ENCODE measurements at places on chromosomes 7 and 10.

DNA sequence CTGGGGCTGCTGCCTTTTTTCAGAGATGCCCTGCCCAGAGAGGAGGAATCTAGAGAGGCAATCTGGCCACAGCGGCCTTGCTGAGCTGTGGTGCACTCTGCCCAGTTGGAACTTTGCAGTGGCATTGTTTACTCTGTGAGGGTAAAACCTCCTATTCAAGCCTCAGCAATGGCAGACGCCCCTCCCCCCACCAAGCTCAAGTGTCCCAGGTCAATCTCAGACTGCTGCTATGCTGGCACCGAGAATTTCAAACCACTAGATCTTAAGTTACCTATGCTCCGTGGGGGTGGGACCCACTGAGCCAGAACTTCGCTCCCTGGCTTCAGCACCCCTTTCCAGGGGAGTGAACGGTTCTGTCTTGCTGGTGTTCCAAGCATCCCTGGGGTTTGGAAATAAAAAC, 77.2 kb downstream of the EXOC4 start:
- no peak for DNase-seq

- no peak for DNase-seq
These were observed 34.8 kb downstream of the ZMIZ1 start for GRCh38 chr10:79103585-79103984.

GRCh38 chr7:49172639-49173038, 248.3 kb downstream of the CDC14C start:
- no peak for DNase-seq

DNA sequence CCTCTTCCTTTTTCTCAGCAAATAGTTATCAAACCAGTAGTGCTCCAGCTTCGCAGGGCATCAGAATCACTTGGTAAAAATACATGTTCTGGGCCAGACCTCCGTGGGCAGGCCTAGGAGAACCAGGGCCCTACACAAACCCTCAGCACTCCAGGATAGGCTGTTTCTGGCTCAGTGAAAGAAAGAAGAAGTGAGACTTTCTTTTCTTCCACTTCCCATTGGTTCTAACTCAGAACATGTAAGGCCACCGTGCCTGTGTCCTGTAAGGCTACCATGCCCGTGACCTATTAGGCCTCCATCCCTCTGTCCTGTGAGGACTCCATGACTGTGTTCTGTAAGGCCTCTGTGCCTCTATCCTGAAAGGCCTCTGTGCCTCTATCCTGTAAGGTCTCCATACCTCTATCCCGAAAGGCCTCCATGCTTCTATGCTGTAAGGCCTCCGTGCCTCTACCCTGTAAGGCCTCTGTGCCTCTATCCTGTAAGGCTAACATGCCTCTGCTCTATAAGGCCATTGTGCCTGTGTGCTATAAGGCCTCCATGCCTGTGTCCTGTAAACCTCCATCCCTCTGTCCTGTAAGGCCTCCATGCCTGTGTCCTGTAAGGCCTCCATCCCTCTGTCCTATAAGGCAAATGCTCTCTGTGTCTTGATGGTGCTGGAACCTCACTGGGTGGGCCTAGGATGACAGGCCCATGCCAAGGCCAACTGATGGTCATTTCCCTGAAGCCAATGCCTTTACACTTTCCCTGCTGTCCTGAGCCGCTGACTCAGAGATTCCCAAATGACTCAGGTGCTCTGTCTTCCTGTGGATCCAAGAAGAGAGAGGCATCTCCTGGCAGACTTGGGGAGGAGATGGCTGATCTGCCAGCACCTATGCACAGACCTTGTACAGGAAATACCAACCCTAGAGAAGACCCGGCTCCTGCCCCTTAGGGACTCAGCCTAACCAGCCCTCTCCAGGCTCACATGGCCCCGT, 96.6 kb upstream of the CACUL1 start:
- no peak for DNase-seq

DNA sequence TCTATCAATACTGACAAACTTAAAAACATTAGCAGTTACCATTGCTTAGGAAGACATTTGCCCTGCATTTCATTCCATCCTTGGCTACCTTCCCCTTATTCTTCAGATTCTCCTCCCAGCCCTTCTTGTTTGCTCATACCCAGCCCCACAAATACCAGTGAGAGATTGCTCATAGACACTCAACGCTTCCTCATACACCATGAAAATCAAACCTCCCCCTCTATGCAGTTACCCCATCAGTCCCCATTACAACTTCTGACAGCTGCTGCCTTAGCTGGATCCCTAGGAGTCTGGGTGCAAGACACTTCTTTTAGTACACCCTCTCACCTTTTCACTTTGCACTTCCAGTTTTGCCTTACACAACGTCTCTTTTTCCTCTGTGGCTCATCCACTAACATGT, 28.3 kb upstream of the PIK3CG start:
- no peak for DNase-seq

GRCh38 chr7:46386428-46387399, 465.6 kb upstream of the IGFBP3 start:
- no peak for DNase-seq

DNA sequence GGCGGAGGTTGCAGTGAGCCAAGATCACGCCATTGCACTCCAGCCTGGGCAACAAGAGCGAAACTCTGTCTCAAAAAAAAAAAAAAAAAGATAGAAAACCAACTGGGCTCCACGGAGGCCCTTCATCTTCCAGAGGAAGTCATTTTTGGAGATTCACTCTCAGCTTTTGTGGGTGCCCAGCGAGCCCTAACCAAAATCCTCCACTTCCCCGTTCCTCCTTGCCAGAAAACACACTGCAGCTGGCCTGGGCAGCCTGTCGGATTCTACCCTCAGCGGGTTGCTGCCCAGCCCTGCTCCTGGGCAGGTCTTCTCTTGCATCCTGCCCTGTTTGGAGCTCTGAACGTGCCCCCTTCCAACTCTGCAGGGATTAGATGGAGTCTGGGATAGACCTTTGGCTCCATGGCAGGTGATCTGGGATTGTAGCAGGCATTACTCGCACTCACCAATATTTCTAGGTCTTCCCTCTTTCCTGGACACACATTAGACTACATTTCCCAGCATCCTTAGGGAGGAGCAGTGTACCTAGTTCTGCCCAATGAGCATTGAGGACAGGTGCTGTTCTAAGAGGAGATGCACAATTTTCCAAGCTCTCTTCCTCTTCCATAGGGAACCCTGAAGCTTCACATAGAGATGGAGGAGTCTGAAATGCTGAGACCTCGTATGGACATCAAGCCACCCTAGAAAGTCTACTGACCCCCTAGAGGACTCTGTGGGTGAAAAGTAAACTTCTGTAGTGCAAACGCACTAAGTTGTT, 4.6 kb downstream of the GRID2IP start:
- no peak for DNase-seq

DNA sequence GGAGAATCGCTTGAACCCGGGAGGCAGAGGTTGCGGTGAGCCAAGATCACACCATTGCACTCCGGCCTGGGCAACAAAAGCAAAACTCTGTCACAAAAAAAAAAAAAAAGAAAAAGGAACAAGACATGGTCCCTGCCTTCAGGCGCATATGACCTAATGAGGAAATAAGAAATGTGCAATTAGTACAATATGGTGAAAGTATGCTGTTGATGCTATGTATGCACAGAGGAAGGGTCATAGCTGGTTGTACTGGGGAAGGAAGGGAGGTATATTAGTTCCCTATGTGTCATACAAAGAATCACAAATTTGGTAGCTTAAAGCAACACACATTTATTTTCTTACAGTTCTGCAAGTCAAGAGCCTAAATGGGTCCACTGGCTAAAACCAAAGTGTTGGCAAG, 97.8 kb upstream of the MPP7 start:
- DNase-seq: no peak

- DNase-seq: no peak
These were observed 9.4 kb downstream of the BLNK start for GRCh38 chr10:96261930-96262329.

DNA sequence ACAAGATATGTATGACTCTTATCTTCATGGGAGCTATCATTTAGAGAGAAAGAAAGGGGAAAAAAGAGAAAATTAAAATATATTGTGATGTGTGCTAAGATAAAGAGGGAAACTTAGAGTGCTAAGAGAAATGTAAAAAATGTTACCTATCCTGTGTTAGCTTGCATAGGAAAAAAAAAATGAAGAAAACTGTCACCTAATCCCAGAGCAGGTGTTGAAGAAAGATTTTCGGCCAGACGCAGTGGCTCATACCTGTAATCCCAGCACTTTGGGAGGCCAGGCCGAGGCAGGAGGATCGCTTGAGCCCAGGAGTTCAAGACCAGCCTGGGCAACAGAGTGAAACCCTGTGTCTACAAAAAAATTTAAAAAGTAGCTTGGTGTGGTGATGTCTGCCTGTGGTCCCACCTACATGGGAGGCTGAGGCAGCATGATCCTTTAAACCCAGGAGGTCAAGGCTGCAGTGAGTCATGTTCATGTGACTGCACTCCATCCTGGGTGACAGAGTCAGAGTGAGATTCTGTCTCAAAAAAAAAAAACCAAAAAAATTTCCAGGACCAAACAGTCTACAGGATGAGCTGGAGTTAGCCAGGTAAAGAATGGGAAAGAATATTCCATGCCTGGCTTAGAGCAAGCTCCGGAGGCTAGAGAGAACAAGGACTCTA, 2.4 kb upstream of the MKLN1 start:
- DNase-seq: no peak

DNA sequence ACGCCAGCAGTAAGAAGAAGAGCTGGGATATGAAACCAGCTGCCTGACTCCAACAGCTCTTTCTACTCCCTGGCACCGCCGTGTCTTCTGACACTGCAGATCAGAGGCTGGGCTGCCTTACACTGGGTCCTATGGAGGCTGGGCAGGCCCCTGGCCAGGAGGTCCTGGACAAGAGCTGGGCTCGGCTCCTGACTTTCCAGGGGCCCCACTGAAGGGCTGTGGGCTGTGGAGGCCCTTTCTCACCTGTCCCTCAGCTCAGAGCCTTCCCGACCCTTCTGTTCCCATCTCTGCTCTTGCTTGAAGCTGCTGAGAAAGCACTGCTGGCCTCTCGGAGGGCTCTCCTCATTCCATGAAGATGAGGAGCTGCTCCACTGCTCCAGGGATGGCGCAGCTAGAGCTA, 85.9 kb upstream of the UNC5B start:
- DNase-seq: no peak

GRCh38 chr10:98509745-98510144, 63.0 kb upstream of the HPS1 start:
- no peak for DNase-seq

DNA sequence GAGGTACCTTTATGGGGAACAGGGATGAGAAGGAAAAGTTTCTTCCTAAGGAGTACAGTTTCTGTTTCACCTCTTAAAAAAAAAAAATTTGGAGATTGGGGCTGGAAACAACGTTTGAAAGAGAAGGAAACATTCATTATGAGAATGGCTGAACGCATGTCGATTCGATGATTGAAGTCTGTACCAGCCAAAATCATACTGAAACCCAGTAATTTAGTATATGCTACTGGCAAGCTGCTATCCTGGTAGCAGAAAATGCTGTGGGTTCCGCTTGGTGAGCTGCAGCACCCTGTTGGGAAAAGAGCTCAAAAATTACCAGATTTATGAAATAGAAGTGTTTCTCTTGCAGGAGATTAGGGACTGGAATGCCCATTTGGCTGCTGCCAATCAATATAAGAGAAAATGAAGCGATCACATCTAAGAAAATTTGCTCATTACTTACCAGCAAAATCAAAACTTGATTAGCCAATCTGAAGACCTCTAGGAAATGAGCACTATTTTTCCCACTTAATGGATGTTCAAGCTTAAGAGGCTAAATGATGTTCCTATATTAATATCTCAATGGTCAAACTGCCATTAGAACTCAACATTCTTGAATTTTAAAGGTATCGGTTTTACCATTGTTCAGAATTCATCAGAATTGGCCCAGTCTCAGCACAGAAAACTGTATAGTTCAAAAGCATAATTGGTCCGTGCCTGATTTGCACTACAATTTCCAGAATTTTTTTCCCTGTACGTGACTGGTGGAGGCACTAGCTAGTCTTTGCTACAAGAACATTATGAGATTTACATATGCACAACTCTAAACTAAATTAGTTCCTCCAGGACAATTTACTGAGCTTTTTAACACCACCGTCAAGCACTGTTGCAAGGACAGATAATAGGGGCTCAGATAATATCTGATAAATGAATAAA, 1.2 kb upstream of the ITGB1 start:
- DNase-seq: no peak

DNA sequence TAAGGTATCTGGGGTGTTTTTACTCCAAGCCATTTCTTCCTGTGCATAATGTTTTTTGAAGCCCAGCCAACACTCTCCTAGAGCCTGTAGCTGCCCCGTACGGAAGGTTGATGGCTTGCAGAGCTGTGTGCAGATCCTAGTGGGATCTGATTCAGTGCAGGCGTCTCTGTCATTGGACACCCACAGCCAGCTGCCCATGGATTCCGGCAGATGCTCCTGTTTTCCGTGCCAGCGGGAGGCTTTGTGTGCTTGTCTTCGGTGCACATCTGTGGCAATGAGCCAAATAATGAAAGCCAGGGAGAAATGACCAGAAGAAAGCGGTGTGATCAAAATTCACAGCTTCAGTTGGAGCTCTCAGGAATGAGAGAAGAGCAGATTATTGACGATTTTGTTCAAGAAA, 426.4 kb downstream of the TYW1 start:
- no peak for DNase-seq

GRCh38 chr10:28551086-28551485, 18.2 kb downstream of the WAC start:
- DNase-seq: no peak

DNA sequence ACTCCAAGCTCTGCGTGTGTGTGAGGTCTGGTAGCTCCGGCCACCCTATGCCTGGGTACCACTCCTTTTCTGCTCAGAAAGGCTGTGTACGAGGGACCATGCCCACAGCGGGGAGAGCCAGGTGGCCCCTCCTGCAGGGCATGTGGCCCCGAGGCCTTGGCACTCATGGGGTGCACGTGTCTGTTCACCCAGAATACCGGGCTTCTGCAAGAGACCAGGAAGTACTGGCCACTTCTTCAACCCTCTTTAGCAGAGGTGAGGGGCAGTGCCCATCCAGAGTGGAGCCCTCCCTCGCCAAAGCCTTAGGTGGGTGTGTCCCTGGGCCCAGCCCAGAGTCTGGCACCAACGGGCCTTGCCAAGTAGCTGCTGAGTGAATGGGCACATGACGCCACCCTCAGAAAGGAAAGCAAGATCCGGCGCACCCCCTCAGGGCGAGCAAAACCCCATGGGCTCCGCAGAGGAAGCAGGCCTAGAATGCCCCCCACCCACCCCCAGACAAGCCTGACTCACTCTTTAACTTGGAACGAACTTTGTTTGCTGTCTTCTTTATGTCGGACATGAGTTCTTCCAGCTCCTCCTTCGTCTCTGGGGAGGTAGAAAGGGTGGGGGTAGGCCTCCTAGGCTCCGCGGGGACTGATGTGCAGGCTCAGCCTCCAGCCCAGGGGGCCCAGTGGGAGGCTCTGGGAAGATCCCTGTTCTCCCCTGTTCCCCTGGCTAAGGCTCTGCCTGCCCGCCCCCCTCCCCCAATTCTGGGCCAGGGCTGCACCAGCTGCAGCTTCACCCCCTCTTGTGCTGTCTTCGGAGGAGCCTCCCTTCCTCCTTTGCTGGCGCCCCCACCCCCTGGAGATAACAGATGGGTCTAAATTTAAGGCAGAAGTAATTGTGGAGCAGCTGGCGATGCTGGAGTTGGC, 14.6 kb downstream of the STX1A start:
- no peak for DNase-seq

- no peak for DNase-seq
These were observed 40.6 kb upstream of the AOAH start for GRCh38 chr7:36764929-36765328.

Data from central memory CD4-positive, alpha-beta T cell (primary cell).